ENCODE measurements at places on chromosomes 11 and 22.

DNA sequence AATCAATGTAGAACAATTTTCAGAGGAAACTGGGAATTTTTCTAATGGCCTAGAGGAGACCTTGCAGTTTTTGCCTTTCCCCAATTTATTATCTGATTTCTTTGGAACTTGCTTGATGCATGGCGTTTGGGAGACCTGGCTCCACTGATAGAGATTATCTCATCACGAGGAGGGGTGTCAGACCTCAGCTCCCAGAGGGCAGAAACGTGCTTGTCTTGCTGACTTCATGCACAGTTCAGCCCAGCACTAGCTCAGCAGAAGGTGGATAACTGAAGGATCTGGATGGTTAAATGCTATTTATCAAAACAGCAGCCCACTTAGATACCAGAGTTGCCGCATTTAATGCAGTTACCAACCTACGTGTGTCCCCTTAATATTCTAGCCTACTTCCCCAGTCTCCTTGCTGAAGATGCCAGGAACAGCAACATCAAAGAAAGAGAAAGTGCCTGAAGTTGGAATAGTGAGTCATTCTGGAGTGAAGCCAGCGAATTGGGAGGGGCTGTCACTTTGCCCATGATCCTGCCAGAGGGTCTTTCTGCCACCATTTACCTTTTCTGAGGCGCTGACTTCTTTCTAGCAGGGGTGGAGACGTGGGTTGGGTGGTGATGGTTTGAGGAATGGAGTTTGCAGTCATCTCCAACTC lies 133.5 kb upstream of the CADM1 start:
- no peak for DNase-seq

GRCh38 chr11:119511614-119512306 lies 88.8 kb upstream of the THY1 start:
- DNase-seq: no peak

GRCh38 chr11:23727387-23727786 lies 769.5 kb upstream of the LUZP2 start:
- no peak for DNase-seq

GRCh38 chr11:34242037-34242625 lies 115.7 kb downstream of the ABTB2 start:
- no peak for DNase-seq

DNA sequence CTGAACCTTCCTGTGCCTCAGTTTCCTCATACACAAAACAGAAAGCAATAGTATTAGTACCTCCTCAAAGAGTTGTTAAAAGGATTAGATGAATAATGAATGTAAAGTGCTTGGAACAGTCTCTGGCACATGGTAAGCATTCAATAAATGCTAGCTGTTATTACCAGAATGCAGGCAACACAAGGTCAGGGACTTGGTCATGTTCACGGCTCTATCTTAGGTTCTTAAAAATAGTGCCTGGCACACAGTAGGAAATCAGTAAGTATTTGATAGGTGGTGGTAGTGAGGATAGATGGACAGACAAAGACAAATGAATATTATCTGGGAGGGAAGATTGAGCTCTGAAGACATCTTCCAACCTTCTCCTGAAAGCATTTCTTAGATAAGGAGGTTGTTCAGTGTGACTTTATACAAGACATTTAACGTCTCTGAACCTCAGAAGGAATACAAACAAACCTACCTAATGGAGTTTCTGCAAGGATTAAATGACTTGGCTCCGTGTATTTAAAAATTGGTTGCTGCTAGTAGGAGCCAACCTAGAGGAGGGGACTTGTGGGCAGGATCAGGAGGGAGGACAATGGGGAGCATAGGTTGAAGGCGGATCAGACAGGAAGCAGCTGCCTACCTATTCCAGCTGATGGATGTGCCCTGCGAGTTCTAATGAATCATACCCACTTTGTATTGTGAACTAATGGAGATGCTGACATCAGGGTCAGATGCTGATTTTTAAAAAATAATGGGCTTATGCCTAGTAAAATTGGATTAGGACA lies 94.1 kb downstream of the DBX1 start:
- DNase-seq: no peak

DNA sequence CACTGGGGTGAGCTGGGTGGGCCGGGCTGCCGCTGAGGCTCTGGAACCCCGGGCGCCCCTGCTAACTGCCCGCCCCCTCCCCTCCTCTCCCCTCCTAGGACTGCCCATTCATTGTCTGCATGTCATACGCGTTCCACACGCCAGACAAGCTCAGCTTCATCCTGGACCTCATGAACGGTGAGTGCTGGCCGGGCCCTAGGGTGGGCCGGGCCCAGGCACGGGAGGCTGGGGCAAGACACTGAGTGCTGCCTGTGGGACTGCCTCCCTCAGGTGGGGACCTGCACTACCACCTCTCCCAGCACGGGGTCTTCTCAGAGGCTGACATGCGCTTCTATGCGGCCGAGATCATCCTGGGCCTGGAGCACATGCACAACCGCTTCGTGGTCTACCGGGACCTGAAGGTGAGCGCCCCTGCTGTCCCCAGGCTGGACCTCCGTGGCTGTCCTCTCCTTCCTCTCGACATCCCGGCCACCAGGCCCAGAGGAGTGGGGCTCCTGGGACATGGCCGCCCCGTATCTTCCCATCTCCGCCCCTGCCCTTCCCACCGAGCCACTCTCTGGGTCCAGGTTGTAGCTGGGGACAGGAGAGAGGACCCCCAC lies 7.5 kb upstream of the ANKRD13D start:
- DNase-seq: no peak

GRCh38 chr22:49522582-49523373 lies 304.9 kb downstream of the BRD1 start:
- no peak for DNase-seq

DNA sequence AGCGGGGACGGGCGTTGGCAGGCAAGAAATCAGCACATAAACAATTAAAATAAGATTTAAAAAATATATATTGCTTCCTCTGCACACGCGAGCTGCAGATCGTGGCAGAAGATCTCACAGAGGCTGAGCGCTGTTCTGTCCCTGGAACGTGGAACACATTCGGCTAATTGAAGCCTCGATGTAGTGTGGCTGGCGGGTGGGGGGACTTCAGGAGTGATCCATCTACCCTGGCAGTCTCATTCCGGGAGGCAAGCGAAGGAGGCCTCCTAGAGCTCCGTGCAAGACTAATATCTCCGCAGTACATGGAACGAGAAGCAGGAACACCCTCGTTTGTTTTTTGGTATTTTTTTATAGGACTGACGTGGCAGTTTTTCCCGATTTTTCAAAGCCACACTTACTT lies 402.4 kb downstream of the MN1 start:
- no peak for DNase-seq

DNA sequence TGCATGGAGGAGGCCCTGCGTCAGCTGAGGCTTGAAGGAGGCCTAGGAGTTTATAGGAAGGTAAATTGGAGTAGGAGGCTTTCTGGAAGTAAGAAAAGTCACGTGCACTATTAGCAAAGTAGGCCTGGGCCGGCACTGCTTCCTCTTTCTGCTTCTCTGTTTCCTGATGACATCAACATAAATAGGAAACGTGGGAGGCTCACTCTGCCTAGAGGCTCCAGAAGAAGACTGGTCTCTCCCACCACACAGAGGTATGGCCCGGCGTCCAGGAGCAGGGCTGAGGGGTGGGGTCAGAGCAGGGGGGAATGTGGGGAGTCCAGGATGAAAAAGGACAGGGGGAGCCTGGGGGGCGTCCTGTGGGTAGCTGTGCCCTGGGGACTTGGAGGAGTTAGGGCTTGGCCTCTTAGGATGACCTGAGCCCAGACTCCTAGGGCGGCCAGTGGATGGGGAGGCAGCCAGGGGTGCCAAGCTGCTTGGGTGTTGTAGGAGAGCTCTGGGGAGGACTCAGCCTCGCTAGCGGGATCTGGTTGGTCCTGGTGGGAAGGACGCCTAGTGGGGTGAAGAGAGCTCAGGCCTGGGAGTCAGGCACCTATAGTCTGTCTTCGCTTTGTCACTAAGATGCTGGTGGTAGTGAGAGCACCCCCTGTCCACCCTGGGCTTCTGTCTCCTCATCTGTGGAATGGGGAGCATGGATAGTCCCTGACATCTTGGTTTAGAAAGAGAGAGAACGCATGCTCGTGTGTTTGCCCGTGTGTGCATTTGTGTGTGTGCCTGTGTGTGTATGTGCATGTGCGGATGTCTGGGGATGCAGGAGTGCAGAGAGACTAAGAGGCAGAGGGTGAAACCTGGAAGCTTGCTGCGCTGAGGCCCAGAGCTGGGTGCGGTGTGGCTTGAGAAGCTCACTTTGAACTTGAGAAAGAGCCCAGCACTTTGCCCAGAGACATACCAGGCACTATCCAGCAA lies at the start of gene CSF2RB:
TSS of gene CSF2RB (plus strand) at position 202 of the 963 bp plus-strand sequence. CDS start 8,580 bp downstream, outside the sequence.
- no peak for DNase-seq

- no peak for DNase-seq
Observed at GRCh38 chr11:68688881-68689280, 4.5 kb downstream of the GAL start.

DNA sequence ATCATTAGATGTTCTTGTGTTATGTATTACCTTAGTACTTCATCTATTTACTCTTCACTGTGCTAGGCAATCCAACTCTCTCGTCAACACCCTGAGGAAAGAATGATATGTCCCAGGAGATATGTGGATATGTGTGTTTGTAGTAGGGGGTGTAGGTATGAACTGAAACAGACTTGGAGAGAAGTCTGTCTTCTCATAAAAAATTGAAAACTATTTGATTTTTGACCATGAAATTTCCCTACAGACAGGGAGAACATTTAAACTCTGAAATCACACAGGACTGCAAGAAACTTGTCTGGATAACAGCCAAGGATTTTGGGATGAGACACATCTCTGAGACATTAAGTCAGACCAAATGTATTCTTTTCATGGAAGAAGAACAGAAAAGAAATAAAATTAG lies 967.0 kb upstream of the FAT3 start:
- DNase-seq: no peak

DNA sequence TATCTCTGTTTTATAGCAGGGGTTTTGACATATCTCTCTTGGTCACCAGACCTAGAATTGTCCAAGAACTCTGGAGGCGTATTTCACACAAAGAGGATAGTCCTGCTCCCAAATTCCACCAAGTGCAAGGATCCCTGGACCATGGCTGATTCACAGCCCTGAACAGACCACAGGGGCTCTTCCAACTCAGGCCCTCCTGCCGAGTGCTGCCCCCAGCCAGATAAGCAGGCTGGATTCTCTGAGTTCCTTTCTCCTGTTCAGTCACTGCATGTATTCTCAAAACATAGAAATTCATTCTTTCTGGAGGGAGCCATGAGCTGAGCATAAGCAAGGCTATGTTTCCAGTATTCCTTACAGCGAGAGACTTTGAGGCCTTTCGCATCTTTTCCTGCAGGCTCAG lies 13.4 kb upstream of the PLEKHB1 start:
- no peak for DNase-seq

DNA sequence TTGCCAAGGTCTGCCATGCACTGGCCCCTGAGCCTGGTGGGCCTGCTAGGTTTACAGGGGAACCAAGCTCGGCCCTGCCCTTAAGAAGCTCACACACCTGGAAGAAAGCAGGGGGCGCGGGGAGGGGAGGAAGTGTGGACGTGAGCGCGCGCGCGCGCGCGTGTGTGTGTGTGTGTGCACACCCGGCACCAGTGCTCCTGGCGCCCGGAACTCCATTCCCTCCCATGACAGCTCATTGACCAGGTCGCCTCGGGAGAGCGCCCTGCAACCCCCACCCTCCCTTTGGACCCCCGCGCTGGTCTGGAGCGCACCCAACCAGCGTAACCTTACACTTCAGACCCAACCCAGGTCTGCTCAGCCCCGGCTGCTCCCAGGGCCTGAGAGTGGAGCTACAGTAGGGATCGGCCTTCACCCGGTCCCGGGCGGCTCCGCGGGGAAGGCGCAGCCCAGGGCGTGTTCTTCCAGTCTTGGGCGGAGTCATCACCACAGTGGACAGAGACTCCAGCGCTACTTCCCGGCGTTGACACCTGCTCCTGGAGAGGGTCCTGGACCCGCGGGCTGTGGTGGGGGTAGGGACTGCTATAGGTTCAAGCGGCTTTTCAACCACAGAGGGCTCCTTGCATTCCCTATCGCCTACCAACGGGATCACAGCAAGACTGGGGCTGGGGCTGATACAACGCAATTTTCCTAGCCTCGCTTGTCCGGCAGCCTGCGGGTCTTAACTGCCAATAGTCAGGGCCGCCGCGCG lies 1.5 kb downstream of the GALNT18 start:
- no peak for DNase-seq

DNA sequence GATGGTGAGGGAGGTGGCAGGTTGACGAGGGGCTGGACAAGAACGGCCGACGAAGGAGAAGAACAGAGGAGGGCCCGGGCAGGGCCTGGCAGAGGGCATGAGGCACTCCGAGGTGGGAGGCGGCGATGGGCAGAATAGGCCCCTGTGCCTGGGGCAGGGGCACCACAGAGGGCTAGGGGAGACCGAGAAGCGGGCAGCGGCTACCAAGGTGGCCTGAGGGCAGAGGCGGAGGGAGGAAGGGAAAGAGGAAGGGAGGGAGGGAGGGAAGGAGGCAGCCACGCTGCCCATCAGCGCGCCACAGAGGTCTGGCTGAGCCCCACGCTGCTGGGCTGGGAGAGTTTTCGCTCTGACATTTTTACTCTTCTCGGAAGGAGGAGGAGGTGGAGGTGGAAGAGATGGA lies 11.3 kb downstream of the LSP1 start:
- no peak for DNase-seq

- DNase-seq: no peak
Observed at GRCh38 chr22:39959640-39960447, at the start of gene TMA7B. TMA7B (plus strand) TSS chr22:39960397; CDS start chr22:39964375, 3,978 bp downstream.

GRCh38 chr11:45518141-45518832 lies 147.1 kb downstream of the CHST1 start:
- DNase-seq: no peak

GRCh38 chr11:130916910-130917309 lies 631 bp upstream of the SNX19 start:
- no peak for DNase-seq

DNA sequence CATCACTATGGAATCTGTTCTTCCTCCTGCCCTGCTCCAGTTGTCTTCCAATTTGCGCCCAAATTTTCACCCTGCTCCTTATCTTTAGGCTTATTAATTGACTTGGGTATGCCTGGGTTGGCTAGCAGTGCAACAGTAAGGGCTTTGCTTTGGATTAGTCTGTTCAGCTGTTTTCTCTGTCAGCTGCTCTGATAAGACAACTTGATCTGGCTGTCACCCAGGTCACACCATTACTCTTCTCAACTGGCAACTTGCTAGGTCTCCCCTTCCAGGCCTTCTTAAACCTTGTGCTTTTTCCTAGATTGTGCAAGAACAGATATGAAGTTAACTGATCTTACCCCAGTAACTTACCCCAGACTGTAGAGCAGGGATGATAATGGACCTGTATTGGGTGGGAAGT lies 357.8 kb upstream of the LARGE1 start:
- no peak for DNase-seq

GRCh38 chr11:57320067-57320718 lies 4.6 kb downstream of the TNKS1BP1 start:
- DNase-seq: no peak

- no peak for DNase-seq
Observed at GRCh38 chr22:23408321-23408720, 171.8 kb downstream of the IGLL1 start.
